Right renal cortex interstitium (tissue), 3 donors: ENCODE measurements at places on chromosomes 2 and 18. TPM values are rescaled to one million over a fixed set of nuclear protein-coding genes. Genes with fewer than 3 reads are reported as not detected.

Gene NEB
- polyA plus RNA-seq = 11.1 TPM

Gene CHRNG
- polyA plus RNA-seq = 0.74 TPM

Gene PDE6D
- polyA plus RNA-seq = 26.6 TPM

Gene EMX1
- polyA plus RNA-seq = 47.6 TPM

Gene TMEM87B
- 24.6 TPM for polyA plus RNA-seq

Gene SERPINB10
- polyA plus RNA-seq = 0.40 TPM

Gene FBLN7
- 12.5 TPM for polyA plus RNA-seq

Gene TMEFF2
- 19.9 TPM for polyA plus RNA-seq
